Ovary (tissue), 10 donors: ENCODE measurements at places on chromosomes 4 and X. TPM values are rescaled to one million over a fixed set of nuclear protein-coding genes. Genes with fewer than 3 reads are reported as not detected.
A peak's percentile ranks its signal among the peaks of the same experiment; 100 is the strongest.

Gene PIN4
- total RNA-seq: 9.9 TPM

GRCh38 chr4:11397819-11398610 is 30.7 kb downstream of the HS3ST1 start:
- no peak for DNase-seq
- peaks cover 20% of the 10 kb centered on the region for H3K4me1 ChIP-seq
- peaks cover 3% of the 10 kb centered on the region for H3K36me3 ChIP-seq
- peak overlapping the region; percentile 14 for H3K27ac ChIP-seq
- no peaks in the 10 kb centered on the region for H3K27me3 ChIP-seq

Gene SLITRK2
- total RNA-seq: 0.22 TPM

Gene ADGRA3
- total RNA-seq: 24.9 TPM

DNA sequence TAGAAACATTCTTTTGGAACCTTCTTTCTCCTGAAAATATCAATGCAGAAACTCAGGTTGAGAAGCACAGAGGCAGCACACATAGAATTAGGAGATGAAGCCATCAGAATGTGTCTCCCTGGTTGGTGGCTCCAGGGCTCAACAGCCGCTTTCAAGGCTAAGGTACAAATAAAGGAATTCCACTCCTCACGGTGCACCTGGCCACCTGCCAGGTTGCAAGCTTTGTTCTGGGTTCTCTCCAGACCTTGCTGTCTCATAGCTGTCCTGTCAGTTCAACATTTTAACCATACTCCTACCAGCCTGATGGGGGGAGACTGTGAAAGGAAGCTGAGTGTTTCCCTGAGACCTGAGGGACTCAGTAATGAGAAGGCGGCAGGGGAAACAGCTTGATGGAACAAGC is 96.3 kb upstream of the HPF1 start:
- no peaks in the 10 kb centered on the region for H3K36me3 ChIP-seq
- H3K27me3 ChIP-seq: no peaks in the 10 kb centered on the region
- DNase-seq: no peak

Gene CETN2
- 94.3 TPM for total RNA-seq

GRCh38 chr4:55169352-55169961 is 44.1 kb upstream of the KDR start:
- no peaks in the 10 kb centered on the region for H3K27me3 ChIP-seq
- no peaks in the 10 kb centered on the region for H3K36me3 ChIP-seq
- H3K4me3 ChIP-seq: no peak overlapping the region

- peaks cover 1% of the 10 kb centered on the region for H3K4me1 ChIP-seq
- peak; percentile 67 for DNase-seq
- no peaks in the 10 kb centered on the region for H3K27me3 ChIP-seq
- no peak within 1 kb of the TSS for H3K27ac ChIP-seq
Measured at GRCh38 chr4:157220371-157220881, at the start of gene GRIA2. GRIA2 (plus strand) TSS chr4:157220728; CDS start chr4:157221043, 315 bp downstream.
